Activated T-helper 1 cell treated with anti-CD3 and anti-CD28 coated beads, Interleukin-2, amount 50 U/mL, for 16 hours (primary cell): ENCODE measurements at places on chromosomes 16 and 17.

DNA sequence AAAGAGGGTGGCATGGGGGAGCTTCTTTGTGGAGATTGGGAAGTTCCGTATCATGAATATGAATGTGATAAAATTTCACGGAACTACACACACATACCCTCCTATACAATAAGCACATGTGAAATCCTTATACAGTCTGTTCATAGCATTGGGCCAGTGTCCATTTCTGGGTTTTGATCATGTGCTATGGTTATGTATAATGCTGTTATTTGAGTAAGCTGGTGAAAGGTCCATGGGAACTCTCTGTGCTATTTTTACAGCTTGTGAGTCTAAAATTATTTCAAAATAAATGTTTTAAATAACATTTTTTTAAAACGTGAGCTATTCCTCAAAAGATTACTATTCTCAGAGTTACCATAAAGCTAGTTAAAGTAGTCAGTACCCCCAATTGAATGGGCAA is 205.2 kb upstream of the CACNG5 start:
- DNase-seq: no peak

DNA sequence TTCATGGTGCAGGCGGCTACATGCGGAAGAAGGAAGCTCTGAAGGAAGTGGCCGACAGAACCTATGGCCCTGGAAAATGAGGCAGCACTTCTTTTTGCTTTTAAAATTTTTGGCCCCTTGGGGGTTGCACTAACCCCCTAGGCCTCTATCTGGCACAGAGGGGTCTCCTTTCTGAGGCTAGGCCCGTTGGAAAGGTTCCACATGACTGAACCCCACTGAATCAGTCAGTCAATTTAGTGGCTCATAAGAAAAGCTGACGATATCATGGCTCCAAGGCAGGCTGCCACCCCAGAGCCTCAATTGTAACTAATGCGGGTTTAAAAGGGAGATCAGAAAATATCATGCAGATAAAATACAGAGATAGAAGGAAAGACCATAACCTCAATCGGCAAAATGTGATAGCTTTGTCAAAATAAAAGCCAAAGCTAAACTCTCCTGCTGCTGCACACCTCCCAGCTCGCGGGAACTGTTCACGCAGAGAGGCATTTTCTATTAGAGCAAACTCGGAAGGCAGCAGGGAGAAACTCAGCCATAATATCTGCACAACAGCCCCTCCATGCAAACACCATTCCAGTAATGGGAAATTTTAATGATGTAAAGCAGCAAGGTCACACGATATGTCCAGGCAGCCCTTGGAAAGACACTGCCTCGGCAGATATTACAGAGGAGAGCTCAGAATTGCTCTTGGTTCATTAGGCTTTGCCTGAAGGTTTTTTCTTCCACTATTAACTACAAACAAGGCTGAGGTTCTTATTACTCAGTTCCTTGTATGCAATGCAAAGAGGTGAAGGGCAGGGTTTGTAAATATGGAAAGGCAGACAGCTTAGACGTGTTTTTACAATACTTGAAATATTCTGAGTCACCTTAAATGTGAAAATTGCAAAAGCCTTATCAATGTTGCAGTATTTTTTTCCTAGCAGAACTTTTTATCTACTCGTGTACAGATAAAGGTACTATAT is 200.4 kb upstream of the PMFBP1 start:
- DNase-seq: no peak

DNA sequence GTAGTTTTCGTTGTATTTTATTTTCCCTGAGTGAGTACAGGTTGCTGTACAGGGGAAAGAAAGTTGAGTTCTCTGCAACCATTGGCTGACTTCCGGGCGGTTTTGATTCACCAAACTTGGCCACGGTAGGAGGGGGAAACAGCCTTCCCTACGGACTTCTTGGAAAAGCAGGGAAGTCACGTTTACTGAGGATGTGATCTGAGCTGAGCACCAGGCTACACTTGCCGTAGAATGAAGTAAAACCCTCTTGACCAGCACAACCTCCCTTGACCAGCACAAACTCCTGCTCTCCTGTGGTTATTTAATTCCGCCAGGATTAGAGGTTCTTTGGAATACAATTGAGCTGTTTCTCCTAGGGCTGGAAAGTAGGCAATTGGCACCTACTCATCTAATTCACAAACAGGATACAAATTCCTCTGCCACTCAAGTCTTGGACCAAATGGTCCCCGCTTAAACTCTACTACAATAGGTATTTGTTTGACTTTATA is 242.0 kb upstream of the RBFOX1 start:
- no peak for DNase-seq

- DNase-seq: no peak
These were observed 19.7 kb downstream of the MAP2K6 start for GRCh38 chr17:69434164-69434579.

DNA sequence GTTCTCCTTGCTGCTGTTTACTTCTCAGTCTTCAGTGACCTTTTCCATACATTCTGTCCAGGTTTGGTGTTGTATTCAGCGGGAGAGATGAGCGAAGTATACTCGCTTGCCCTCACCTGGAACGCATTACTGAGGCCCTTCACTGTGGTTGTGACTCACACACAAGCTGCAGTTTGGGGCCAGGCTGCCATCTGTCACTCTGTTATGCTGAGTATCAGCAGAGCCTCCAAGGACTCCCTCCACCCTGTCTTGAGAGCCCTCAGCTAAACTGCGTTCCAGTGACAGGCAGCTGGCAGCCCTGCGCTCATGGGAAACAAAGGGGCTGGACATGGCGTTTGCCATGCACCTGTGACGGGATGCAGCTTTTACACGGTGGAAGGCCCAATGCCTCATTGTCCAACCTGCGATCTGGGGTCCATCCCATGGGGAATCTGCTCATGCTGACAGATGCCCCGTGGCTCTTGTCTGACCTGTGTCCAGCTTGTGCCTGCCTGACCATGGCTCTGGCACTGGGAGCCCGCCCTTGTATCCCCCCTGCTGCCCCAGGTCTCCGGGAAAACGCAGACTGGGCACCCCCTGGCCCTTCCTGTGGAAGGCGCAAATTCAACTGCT is 6.5 kb upstream of the ZNF778 start:
- DNase-seq: no peak

DNA sequence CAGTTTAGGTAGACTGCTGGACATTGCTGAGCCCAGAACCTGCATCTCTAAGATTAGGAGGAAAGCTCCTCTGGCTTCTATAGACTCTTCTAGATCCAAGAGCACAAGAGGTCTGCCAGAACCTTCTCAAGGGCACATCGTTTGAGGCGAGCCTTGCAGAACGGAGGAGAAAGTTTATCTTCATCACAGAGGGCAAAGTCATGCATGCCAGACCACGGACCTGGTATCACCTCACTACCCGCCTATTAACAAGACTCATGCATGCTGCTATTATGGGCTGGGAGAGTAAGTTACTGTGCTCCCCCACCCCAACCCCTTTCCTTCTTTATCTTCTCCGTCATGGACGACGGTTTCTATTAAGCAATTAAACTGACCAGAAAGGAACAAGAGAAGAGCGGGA is 23.3 kb downstream of the MYH11 start:
- DNase-seq: no peak

DNA sequence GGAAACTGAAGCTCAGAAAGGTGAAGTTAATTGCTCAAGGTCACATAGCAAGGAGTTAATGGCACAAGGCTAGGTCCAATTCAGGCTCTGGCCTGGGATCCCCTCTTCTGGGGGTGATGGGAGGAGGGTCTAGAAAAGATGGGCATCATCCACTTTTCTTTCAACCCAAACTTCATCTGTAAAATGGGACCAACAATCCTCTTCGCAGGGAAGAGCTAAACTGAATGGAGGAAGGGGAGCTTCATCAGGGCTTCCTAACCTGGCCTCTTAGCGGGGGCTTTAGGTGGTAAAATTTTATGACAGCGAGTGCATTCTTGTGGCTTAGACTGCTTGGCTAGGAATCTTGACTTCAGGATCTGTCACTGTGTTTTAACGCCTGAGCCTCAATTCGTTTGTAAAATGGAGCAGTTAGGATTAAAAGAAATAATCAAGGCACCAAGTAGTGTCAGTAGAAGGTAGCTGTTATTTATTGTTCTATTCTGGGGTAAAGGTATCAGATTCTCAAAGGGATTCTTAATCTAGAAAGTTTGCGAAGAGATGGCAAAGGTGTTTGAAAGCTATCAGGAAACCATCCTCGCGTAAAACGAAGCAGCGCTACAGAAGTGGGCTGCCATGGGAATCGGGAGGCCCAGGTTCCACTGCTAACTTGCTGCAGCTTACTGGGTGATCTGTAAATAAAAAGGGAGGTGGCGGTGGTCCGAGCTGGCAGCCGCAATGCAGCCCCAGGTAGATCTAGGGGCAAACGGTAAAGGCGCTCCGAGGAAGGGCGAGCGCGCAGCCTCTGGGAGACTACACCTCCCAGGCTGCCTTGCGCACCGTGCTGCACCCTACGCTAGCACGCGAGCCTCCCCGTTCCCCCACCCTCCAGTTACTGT is 1.5 kb upstream of the SRCAP start:
- no peak for DNase-seq

DNA sequence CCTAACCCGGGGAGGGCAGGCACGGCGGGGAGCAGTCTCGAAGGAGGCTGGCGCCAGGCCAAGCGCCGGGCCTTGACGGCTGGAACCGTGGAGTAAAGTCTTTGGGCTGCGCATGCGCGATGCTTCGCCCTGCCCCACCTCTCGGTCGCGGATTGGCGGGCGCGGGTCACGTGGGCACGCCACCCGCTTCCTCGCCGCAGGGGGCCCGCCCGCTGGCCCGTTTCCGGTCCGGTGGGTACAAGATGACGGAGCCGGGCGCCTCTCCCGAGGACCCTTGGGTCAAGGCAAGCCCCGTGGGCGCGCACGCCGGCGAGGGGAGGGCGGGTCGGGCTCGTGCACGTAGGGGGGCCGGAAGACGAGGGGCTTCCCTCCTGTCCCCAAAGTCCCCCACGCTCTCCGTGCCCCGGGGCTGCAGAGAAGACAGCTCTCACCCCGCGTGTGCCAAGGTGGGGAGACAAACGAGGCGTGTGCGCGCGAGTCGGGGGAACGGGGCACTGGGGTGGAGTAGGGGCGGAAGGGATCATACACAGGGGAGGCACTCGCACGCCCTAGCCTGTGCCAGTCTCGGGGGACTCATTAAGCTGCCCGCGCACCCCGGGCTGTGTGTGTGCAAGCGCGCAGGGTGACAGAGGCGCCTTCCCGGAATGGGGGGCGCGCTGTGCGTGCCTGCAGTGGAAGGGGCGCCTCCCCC is at the start of gene MLX:
TSS of gene MLX (plus strand) at position 218 of the 691 bp plus-strand sequence. CDS start at position 243, 25 bp downstream.
- peak; percentile 88 for DNase-seq

DNA sequence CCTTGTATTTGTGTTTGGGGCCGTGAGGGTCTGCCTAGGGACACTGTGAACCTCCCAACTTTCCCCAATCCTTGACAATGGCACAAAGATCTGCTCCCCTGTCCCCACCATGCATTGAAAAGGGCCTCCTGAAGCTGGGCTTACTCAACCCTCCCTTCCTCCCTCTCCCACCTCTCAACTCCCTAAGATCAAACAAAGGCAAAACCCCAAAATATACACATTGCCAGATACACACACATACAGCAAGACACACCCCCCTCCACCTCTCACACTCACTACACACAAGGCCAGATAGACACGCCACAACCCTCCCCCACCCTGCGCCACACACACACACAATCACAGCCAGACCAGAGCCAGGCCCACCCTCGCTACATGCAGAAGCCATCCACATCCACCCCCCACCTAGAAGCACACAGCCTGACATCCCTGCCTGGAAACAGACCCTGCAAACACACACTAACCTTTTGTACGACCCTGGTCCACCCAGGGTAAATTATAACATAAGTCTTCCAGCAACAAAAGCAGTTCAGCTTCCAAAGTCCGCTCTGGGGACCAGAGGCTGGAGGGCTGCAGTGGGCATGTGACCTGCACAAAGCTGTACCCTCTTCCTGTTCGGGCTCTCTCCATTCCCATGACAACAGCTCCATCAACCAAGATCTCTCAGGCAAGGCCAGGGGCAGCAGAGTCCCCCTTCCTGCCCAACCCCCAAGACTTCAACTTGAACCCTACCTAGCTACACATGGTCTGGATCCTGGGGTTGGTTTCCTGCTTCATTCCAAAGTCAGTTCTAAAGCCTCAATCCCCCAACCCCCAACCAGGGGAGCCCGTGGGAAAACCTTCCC is 1.9 kb downstream of the PCGF2 start:
- no peak for DNase-seq

DNA sequence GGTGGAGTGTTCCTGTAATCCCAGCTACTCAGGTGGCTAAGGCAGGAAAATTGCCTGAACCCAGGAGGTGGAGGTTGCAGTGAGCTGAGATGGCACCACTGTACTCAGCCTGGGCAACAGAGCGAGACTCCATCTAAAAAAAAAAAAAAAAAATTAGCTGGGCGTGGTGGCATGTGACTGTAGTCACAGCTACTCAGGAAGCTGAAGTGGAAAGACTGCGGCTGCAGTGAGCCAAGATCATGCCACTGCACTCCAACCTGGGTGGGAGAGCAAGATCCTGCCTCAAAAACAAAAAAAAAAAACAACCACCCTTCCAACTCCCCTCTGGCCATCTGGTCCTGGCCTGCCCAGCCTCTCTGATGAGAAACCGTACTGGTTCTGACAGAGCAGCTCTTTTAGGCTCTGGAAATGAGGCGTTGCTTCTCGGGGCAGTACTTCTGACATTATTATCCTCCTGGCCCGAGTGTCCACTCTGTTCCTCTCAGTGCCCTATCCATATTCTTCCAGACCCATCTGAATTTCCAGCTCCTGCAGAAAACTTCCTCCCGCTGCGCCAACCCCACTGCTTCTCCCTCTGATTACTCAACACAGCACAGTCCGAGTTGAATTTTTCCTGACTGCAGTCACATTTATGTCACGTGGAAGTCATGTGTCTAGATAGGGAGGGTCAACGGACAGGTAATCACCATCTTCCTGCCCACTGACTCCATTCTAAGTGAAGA is 13.3 kb downstream of the GGA2 start:
- DNase-seq: no peak

GRCh38 chr17:64385187-64386083 is 5.2 kb downstream of the PECAM1 start:
- DNase-seq: no peak

DNA sequence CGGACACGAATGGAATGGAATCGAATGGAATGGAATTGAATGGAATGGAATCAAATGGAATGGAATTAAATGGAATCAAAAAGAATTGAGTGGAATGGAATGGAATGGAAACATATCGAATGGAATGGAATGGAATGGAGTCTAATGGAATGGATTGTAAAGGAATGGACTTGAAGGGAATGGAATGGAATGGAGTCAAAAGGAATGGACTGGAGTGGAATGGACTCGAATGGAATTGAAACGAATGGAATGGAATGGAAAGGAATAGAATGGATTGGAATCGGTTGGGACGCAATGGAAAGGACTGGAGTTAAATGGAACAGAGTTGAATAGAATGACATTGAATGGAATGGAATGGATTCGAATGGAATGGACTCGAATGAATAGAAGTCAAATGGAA is 486.9 kb upstream of the WSB1 start:
- no peak for DNase-seq
